ENCODE measurements at places on chromosomes 2 and 18.

- no peak for DNase-seq
Measured at GRCh38 chr2:17788773-17789172, 27.5 kb upstream of the MSGN1 start.

DNA sequence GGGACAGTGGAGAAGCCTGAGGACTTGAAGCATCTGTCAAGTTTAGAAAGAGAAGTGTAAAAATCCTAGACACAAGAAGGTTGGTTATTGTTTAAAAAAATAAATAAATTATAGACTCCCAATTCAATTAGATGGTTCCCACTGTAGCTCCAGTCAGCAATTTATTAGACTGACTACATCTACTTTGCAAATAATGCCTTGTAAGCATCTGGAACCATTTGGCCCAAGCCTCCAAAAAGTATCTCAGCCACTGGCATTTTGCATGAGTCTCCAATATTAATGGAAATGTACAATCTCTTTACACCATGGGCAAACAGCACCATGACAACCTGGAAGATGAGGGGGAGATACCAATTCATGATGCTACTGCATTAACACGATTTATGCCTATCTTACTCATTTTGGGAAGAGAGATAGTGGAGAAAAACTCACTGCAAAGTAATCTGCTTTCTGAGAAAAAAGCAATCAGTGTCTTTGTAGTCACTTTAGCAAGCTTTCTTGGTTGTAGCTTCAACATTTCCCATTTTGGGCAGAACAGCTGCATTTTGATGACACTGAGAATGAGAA, 2.8 kb downstream of the NYAP2 start:
- DNase-seq, result no peak

DNA sequence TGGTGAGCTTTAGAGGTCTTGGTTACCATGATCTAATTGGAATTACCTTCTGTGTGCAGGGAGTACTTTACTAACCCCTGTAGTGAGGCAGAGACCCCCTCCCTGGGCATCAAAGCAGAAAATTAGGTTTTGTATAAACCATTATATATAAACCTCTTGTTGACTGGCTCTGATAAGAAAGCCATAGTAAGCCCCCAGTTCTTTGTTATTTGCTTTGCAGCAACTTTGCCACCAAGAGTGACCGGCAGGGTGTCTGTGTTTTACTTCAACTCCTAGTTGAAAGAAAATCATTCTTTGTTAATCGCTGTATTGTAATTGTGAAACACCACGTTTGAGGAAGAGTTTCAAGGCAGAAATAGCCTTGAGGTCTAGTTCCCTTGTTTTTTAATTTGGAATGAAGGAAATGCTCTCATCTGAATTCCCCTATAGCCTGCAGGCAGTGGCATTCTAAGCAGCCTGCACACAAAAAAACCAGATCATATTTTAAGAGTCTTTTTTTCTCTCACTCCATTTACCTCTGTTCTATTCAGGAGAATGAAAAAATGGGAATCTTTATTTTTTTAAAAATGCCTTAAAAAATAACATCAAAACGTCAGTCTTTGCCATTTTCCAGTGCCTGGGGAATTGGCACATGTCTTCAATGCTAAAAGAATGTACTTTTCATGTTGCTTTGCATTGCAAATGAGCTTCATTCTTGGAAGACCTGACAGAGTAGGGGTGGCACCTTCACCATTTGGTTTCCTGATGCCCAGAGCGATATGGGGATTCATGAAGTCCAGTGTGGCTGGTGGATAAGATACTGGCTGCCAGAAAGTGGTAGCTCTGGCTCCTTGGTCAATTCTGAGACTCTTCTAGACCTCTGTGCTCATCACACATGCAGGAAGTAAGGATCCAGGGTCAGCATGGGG, 338.1 kb downstream of the SLC4A3 start:
- no peak for DNase-seq

DNA sequence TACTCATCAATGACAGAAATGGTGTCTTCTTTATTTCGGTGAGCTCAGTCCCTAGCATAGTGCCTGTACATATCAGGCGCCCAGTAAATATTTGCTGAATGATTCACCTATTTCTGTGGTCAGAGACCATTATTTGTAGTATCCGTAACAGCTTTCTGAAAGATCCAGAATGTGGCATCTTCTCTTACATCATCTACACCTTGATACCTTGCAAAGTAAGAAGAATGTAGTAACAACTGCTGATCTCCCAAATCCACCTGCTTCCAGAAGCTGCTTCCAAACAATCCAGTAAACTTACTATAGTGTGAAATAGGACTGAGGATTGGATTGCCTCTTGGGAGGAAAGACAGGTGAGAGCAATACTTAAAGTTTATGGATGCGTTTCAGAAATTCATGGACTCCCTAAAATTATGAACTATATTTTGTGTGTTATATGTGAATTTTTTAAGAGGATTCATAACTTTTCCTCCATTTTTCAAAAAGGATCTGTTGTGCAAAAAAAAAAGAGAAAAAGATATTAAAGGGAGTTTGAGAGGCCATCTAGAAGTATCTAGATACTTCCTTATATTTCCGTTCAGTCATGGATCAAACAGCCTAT, 945 bp upstream of the ASXL2 start:
- no peak for DNase-seq

DNA sequence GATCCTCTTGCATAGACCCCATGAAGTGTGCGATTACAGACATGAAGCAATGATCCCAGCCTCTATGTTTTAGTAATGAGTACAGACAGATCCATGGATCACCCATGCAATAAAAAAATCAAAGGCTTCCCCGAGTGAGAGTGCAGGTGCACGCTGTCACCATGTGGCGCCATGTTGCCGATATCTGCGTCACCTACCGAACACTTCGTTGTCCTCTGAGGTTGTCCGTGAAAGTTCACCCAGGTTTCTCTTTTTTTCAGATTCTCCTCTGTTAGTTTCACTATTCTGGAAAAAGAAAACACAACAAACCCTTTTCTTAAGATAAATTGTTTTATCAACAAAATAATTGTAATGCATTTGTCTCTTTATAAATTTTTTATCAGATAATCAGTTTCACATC, 66.5 kb downstream of the MBP start:
- no peak for DNase-seq

- no peak for DNase-seq
Measured at GRCh38 chr2:147553775-147554271, 291.0 kb upstream of the ACVR2A start.

- DNase-seq, result peak; percentile 78
Measured at GRCh38 chr2:216519154-216519762, 20.6 kb downstream of the RPL37A start.

DNA sequence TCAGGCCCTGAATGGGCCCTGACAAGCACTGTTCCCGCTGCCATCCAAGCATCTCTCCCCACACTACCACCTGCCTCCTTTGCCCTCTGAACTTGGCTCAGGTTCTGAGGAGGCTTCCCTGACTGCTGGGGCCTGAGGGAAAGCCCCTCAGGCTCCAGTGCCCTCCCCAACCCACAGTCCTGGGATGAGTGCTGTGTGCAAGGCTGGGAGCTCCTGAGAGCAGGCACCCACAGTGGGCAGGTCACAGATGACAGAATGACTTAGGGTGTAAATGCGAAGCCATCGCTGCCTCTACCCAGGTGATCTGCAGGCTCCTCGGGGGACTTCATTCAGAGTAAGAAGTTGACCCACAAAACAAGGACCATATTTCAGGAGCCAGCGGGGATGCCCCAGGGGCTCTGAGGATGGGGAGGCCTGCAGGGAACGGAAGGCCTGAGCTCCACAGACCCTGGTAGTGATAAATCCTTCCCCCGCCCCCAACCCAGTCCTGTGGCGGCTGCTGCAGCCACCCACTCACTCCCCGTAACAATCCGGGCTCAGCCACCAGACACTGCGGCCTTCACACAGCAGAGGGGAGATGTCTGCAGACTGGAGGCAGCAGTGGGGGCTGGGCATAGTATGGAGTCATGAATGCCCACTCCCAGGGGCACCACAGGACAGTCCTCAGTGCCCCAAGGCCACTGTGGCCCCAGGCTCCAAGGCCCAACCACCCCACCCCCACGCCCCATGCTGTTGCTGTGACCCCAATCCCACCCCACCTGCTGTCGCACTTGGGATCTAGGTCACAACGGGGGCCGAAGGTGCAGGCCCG, 8.9 kb downstream of the BIN1 start:
- peak; percentile 56 for DNase-seq

- DNase-seq, result no peak
Measured at GRCh38 chr2:29841386-29842004, 79.9 kb downstream of the ALK start.

DNA sequence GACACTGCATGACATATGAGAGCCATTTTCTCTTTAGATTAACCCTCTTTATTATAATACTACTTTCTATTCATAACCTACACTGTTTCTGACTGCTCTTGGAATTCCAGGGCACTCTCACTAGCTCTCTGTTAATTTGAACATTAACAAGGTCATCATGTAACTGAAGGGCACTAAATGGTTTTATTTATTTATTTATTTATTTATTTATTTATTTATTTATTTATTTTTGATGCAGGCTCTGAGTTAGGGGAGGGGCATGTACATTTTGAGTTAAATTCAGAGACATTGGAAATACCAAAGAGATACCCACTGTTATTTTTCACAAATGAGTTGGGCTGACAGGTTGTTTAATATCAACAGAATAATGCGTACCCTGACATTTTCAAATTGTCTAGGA, 1038.7 kb upstream of the NRXN1 start:
- no peak for DNase-seq

DNA sequence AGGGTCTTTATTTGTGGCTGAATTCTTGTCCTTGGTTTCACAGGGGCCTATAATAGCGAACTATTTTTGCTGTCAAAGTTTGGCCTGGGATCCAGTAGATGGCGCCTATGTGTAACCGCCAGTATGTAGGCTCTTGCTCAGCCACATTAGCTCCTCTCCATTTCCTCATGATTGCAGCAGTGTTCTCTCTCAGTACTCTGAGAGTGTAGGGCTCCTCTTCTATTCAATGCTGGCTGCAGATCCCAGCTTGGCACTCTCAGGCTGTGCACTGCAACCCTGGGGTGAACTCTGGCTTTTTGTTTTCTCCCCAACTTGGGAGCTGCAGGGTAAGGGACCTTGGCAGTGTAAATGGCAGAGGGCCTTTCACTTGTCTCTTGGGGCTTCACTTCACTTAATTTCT, 344.6 kb upstream of the CHAC2 start:
- DNase-seq, result no peak

- DNase-seq, result no peak
Measured at GRCh38 chr2:210188190-210188589, 17.0 kb upstream of the KANSL1L start.

DNA sequence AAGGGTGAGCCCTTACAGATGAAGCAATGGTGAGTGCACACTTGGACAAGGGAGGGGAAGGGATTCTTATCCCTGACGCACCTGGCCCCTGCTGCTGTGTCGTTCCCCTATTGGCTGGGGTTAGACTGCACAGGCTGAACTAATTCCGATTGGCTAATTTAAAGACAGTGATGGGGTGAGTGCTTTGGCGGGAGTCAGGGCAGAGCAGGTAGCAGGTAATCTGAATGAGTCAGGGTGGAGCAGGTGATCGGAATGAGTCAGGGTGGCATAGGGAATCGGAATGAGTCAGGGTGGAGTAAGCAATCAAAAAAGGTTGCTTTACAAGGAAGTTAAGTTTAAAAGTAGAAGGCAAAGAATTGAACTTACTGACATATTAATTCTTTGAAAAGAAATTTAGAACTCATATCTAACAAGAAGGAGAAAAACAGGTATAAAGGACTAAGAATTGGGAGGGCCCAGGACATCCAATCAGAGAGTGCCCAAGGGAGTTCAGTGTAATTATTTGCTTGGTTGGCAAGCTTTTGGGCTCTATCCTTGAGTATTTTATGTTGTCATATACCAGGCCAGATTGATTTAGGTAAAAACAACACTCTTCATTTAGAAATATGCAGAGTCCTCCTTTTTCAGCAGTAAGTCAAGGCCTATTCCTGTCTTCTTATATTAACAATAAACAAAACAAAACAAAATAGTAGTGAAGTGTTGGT, 52.3 kb upstream of the RALBP1 start:
- DNase-seq, result no peak

GRCh38 chr2:16275661-16276060, 335.3 kb downstream of the MYCN start:
- no peak for DNase-seq

DNA sequence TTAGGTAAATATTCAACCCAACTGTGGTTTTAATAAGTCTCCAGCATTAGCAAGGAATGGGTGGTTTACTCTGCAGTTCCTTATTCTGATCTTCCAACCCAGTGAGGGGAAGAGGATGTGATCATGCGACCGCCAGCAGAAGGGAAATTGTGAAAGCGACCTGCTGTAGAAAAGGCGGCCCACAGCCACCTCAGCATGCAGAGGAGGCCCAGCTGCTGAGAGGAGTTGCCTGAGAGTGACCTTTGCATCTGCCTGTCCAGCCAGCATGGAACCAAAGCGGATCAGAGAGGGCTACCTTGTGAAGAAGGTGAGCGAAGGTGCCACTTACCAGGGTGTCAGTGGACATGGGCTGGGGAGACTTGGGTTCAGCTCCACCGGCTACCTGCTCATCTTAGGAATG, at the start of gene PLEK:
Gene PLEK, plus strand, starts transcription at position 196 of the 400 bp plus-strand sequence. Its CDS starts 70 bp downstream, at position 266.
- DNase-seq, result peak; percentile 65

DNA sequence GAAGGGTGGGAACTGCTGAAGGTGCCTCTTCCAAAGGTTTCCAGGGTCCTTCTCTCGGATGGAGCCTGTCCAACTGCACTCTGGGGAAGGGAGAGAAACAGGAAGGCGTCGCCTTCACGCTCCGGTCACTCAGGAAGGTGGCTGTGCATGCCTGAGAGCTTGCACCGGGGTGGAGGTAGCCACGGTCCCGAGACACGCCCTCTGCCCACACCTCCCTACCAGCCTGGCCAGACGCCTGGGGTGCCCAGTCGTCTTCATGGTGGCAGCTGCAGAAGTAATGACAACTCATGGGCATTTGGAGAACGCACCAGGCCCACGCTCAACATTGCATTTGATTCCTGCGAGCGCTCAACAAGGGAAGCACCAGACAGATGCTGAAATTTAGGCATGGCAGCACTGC, 59.9 kb downstream of the ADNP2 start:
- no peak for DNase-seq

DNA sequence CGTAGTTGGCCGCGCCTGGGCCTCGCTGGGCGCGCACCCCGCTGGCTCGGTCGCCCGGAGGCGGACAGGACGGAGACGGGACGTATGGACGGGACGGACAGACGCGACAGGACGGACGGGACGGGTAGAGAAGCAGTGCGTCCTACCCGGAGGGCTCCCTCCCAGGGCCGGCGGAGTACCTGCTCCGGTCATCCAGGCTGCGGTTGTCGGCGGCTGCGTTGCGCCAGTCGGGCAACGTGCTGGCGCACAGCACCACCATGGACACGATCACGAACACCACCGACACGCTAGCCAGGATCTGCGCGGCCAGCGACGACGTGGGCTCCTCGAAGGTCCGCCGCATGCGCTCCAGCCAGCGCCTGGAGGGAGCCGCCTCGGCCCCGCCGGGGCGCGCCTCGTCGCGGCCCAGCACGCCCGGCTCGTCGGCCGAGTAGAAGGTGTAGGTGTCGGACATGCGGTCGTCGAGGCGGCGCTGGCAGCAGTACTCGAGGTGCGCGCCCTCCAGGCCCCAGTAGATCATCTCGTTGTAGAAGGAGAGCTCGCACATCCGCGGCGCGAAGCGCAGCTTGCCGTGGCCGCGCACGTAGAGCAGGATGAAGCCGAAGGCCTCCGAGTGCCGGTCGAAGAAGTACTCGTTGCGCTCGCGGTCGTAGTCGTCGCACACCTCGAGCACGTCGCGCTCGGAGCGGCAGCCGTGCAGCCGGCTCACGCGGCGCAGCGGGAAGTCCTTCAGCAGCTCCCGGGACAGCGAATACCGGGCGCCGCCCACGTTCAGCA, 903 bp downstream of the KCNG3 start:
- peak; percentile 62 for DNase-seq
